ENCODE measurements at places on chromosomes 11 and 22. TPM values are rescaled to one million over a fixed set of nuclear protein-coding genes. Genes with fewer than 3 reads are reported as not detected.

- H3K4me1 ChIP-seq, result peaks cover 66% of the 10 kb centered on the region
- peak; percentile 48 for DNase-seq
- no peaks in the 10 kb centered on the region for H3K36me3 ChIP-seq
- no peaks in the 10 kb centered on the region for H3K27me3 ChIP-seq
These were observed 4.2 kb downstream of the VPS26B start for GRCh38 chr11:134228625-134229024.

- H3K36me3 ChIP-seq, result no peaks in the 10 kb centered on the region
- no peaks in the 10 kb centered on the region for H3K27me3 ChIP-seq
- no peak for DNase-seq
- H3K27ac ChIP-seq, result no peak overlapping the region
- no peaks in the 10 kb centered on the region for H3K4me1 ChIP-seq
These were observed 77.5 kb downstream of the AMOTL1 start for GRCh38 chr11:94845622-94846021.

GRCh38 chr11:1857064-1857463 lies 4.2 kb downstream of the LSP1 start:
- H3K27ac ChIP-seq, result no peak overlapping the region
- H3K4me1 ChIP-seq, result peaks cover 76% of the 10 kb centered on the region
- no peak overlapping the region for H3K4me3 ChIP-seq
- DNase-seq, result no peak
- no peaks in the 10 kb centered on the region for H3K27me3 ChIP-seq

- H3K4me1 ChIP-seq, result no peaks in the 10 kb centered on the region
- H3K27me3 ChIP-seq, result no peaks in the 10 kb centered on the region
- no peak for DNase-seq
- no peaks in the 10 kb centered on the region for H3K36me3 ChIP-seq
These were observed 98.3 kb upstream of the ZC3H12C start for GRCh38 chr11:109994907-109995306.

DNA sequence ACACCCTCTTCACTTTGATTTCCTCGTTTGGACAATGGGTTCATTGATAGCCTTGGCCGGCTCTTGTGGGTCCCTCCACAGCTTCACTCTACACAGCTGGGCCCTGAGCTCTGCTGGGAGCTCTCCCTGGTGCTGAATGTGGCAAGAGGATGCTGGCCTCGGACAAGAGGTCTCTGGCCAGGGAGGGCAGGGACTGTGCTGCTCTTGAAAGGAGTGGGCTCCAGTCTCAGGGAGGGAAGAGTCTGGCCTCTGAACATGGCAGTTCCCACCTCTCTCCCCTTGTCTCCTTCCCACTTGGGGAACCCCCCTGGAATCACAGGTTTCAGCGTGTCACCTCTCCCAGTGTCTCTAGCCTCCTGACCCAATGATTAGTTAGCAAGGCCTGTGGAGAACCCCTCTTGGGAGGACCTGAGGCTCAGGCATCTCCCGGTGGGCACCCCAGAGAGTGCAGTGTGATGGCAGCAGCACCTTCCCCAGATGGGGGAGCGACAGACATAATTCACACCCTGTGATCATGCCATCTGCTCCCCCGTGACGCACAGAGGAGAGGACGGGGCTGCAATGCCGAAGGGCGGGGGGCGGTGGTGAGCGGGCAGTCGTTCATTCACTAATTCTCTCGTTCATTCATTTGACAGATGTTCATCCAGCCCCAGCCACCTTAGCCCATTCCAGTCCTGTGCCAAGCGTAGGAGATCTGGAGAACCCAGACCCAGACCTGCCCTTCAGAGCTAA lies 2.8 kb upstream of the CABP7 start:
- peaks cover 7% of the 10 kb centered on the region for H3K27me3 ChIP-seq
- no peaks in the 10 kb centered on the region for H3K4me1 ChIP-seq
- H3K4me3 ChIP-seq, result no peak overlapping the region
- H3K36me3 ChIP-seq, result no peaks in the 10 kb centered on the region
- H3K27ac ChIP-seq, result no peak overlapping the region

GRCh38 chr11:116605543-116606459 lies 167.0 kb downstream of the BUD13 start:
- no peaks in the 10 kb centered on the region for H3K4me1 ChIP-seq
- no peak overlapping the region for H3K4me3 ChIP-seq
- no peaks in the 10 kb centered on the region for H3K27me3 ChIP-seq
- no peaks in the 10 kb centered on the region for H3K36me3 ChIP-seq
- DNase-seq, result no peak

DNA sequence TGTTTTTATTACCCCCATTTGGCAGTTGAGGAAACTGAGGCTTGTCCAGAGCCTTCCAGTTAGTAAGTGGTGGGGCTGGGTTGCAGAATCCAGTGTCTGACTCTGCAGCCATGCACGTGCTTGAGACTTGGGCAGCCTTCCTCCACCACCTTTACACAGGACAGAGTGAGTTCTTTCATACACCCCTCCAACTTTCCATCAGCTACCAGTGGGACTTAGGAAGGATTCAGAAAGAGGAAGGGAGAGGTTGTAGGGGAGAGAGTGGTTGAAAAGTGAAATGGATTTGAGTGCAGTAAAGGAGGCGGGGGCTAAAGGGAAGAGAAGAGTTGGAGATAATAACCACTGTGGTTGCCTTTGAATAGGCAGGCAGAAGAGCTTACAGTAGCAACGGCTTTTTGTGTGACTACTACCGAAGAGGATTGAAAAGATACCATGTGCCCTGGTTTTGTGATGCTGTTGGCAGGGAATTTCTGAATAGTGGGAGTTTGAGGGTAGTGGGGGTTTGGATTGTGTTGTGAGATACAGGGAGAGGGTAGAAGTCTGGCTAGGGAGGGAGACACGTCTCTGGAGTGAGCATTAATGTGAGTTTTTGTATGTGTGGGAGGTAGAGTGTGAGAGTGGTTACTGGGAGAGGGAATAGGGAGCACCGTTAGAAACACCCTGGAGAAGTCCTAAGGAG lies 1.7 kb downstream of the UVRAG start:
- H3K4me1 ChIP-seq, result peaks cover 25% of the 10 kb centered on the region
- H3K36me3 ChIP-seq, result no peaks in the 10 kb centered on the region
- no peak for DNase-seq
- peak overlapping the region; percentile 69 for H3K4me3 ChIP-seq
- peak overlapping the region; percentile 75 for H3K27ac ChIP-seq
- H3K27me3 ChIP-seq, result no peaks in the 10 kb centered on the region

- no peak for DNase-seq
- H3K4me1 ChIP-seq, result peaks cover 6% of the 10 kb centered on the region
- no peak overlapping the region for H3K27ac ChIP-seq
- no peaks in the 10 kb centered on the region for H3K27me3 ChIP-seq
These were observed 30.6 kb downstream of the SCGB1A1 start for GRCh38 chr11:62449451-62449851.

DNA sequence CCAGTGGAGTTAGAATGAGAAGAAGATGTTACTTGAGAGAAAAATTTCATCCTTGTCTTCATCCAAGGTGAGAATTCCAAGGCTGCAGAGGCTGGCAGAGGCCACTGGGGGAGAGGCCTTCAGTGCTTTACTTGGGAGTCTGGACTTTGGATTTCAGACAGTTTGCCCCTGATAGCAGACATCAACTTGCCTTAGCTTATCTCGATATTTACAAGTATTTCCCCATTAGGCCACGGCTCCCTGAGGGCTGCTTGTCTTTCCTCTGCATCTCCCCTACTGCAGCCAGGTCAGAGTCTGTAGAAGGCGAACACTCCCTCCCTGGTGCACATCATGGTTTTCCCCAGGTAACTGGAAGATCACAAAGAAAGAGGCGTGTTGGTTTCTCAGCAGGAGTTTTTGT lies 29.9 kb upstream of the BSX start:
- no peak for DNase-seq
- no peaks in the 10 kb centered on the region for H3K27me3 ChIP-seq
- H3K36me3 ChIP-seq, result no peaks in the 10 kb centered on the region
- no peak overlapping the region for H3K4me3 ChIP-seq
- no peaks in the 10 kb centered on the region for H3K4me1 ChIP-seq

- no peaks in the 10 kb centered on the region for H3K27me3 ChIP-seq
- no peak for DNase-seq
- H3K27ac ChIP-seq, result no peak overlapping the region
- H3K36me3 ChIP-seq, result no peaks in the 10 kb centered on the region
- H3K4me1 ChIP-seq, result no peaks in the 10 kb centered on the region
- no peak overlapping the region for H3K4me3 ChIP-seq
These were observed 7.3 kb upstream of the PLEKHA7 start for GRCh38 chr11:17021511-17021910.

- no peaks in the 10 kb centered on the region for H3K36me3 ChIP-seq
- no peak for DNase-seq
- H3K27me3 ChIP-seq, result no peaks in the 10 kb centered on the region
- no peak overlapping the region for H3K27ac ChIP-seq
- H3K4me1 ChIP-seq, result no peaks in the 10 kb centered on the region
- H3K4me3 ChIP-seq, result no peak overlapping the region
These were observed 33.7 kb upstream of the MYRF start for GRCh38 chr11:61718621-61719302.

GRCh38 chr11:14417617-14418374 lies 58.8 kb upstream of the RRAS2 start:
- no peak for DNase-seq
- H3K4me3 ChIP-seq, result no peak overlapping the region
- H3K4me1 ChIP-seq, result peaks cover 20% of the 10 kb centered on the region
- H3K27ac ChIP-seq, result no peak overlapping the region
- H3K36me3 ChIP-seq, result no peaks in the 10 kb centered on the region
- no peaks in the 10 kb centered on the region for H3K27me3 ChIP-seq

DNA sequence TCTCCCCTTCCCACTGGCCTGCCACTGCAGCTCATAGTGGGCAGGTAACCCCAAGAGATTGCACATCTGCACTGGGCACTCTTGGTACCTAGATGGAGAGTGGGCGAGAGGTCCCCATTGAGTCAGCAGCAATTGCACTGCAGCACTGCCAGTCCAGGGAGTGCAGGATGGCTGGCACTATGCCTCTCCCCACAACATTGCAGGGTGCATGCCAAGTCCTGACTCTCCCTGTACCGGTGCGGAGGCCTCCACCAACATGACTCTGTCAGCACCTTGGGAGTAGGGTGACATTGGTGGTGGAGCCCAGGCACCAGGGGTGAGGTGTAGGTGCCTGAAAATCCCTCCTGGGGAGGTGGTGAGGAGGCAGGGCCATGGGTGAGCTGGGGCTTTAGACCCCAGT lies 82.2 kb downstream of the TRAF6 start:
- no peak for DNase-seq
- no peak overlapping the region for H3K4me3 ChIP-seq
- H3K27me3 ChIP-seq, result no peaks in the 10 kb centered on the region
- peaks cover 21% of the 10 kb centered on the region for H3K4me1 ChIP-seq

DNA sequence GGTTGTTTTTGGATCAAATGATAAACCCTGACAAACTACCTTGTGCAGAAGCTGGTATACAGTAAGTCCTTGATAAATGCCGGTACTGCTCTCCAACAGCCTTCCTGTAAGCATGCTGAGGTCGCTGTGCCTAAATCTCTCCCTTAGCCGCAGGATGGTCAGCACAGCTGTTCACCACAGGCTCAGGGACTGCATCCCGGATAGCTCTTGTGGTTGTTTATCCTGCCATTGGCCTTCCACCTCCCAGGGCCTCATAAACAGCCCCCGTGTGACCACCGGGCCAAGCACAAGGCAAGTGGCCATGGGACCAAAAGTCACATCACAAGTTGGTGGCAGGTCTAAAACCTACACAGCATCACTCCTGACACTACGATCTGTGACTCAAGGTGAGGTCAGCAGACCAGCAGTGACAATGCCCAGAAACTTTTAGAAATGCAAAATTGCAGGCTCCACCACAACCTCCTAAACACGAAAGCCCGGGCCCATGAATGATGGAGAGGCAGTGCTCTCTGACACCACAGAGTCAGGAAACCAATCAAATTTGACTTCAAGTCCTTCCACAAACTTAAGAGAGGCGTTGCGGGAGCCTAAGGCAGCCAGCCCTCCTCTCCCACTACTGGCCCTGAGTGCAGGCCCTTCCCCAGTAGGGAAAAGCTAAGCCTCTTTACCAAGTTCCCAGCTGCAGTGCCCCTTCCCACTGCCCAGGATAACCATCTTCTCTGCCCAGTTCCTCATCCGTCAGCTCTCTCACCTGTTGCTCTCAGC lies 3.9 kb downstream of the SPATA19 start:
- no peak for DNase-seq
- no peaks in the 10 kb centered on the region for H3K27me3 ChIP-seq

- no peak for DNase-seq
- peaks cover 20% of the 10 kb centered on the region for H3K4me1 ChIP-seq
- no peak overlapping the region for H3K27ac ChIP-seq
- no peak overlapping the region for H3K4me3 ChIP-seq
- no peaks in the 10 kb centered on the region for H3K27me3 ChIP-seq
These were observed 44.8 kb downstream of the MMP20 start for GRCh38 chr11:102580185-102580951.

DNA sequence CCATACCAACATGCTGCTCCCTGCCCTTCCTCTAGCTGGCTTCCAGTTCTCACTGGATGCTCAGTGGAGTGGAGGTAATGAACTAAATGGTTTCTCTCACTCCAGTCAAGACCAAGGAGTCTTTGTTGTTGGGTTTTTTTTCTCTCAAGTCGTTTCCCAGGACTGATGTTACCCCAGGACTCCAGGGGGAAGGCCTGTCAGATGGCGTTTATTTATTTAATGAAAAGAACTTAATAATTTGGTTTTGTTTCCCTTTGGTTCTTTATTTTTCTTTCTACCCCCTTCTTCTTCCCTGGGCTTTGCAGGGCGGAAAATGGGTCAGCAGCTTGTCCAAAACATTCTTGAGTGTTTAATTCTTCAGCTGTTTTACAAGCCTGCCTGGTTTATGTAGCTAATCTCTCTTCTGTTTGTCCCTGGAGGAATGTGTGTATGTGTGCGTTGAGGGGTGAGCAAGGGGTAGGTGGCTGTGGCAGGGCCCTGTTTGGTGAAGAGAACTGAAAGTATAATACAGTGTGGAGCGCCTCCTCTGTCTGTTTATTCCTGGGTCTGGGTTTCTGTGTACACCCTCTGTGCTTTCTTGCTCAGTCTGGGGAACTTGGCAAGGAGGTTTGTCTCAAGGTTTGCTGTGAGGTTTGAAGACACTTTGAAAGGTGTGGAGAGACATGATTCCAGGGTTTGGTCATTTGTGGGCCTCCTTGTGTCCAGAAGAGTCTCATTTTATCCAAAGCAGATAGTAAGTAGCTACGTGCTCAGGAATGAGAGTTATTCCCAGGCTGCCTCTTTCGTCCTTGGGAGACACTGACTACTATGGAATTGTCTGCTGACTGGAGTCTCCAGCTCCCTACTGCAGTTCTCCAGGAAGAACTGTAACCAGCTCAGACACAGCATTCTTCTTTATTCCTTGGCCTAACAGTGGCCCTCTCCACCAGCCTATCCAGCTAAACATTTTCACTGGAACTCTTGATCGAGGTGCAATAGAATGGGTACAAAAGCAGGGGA lies 175.5 kb downstream of the ADAMTS15 start:
- H3K27ac ChIP-seq, result no peak overlapping the region
- H3K36me3 ChIP-seq, result no peaks in the 10 kb centered on the region
- H3K4me1 ChIP-seq, result no peaks in the 10 kb centered on the region

GRCh38 chr11:83070731-83071566 lies 748 bp downstream of the RAB30 start:
- DNase-seq, result peak; percentile 56
- H3K27me3 ChIP-seq, result no peaks in the 10 kb centered on the region
- peak overlapping the region; percentile 82 for H3K4me3 ChIP-seq
- H3K4me1 ChIP-seq, result peaks cover 40% of the 10 kb centered on the region

Gene CCDC81
- 0.44 TPM for total RNA-seq

Gene MGAT3
- 0.37 TPM for total RNA-seq

Gene RTN4RL2
- 0.24 TPM for total RNA-seq

Gene WBP2NL
- 0.66 TPM for total RNA-seq

Gene B4GALNT4
- total RNA-seq, result 0.47 TPM

Gene KCNJ1
- total RNA-seq, result not detected

Gene ACTN3
- 0.31 TPM for total RNA-seq

Data from CD8-positive, alpha-beta memory T cell (primary cell).